ENCODE measurements at places on chromosomes 1 and 21. TPM values are rescaled to one million over a fixed set of nuclear protein-coding genes. Genes with fewer than 3 reads are reported as not detected.

- no peak for DNase-seq
Measured at GRCh38 chr1:112935461-112936111, 20.4 kb downstream of the SLC16A1 start.

DNA sequence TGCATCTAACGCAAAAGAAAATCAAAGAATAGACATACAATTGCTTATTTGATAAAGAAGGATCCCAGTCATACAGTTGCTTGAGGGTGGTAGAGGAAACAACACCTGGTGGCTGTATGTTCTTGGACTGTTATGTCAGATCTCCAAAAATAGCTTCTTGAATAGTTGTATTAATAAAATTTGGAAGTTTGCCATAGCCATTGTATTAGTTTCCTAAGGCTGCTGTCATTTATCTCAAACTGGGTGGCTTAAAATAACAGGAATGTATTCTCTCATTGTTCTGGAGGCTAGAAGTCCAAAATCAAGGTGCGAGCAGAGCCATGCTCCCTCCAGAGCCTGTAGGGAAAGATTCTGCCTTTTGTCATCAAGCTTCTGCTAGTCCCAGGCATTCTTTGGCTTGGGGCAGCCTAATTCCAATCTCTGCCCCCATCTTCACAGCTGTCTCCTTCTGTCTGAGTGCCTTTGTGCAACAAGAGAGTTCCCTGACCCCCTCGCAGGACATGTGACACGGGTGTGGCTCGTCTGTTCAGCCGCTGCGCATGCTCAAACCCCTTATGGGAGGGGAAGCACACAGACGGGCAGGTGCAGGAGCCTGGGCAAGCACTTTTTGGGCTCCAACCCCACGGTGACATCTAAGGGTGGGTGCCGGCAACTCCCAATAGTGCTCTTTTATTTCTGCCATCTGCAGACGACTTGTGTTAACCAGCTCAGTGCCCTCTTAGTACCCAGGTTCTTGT, 21.7 kb upstream of the GRIK1 start:
- DNase-seq, result no peak

DNA sequence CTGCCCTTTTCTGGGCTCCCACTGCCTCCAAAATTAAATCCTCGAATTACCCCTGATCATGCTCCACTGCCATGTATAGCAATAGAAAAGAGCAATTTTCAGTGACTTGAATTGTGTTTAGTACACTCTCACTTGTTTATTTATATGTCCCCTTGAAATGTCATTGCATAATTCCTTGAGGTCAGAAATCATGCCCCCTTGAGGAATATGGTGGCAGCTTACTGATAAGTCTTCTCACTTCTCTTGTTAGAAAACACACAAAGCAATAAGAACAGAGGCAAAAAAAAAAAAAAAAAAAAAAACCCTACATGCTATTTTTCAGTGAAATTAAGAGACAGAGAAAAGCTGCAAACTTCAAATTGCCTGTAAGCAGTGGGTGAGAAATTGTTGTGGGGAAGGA, 37.5 kb downstream of the GPR88 start:
- no peak for DNase-seq

DNA sequence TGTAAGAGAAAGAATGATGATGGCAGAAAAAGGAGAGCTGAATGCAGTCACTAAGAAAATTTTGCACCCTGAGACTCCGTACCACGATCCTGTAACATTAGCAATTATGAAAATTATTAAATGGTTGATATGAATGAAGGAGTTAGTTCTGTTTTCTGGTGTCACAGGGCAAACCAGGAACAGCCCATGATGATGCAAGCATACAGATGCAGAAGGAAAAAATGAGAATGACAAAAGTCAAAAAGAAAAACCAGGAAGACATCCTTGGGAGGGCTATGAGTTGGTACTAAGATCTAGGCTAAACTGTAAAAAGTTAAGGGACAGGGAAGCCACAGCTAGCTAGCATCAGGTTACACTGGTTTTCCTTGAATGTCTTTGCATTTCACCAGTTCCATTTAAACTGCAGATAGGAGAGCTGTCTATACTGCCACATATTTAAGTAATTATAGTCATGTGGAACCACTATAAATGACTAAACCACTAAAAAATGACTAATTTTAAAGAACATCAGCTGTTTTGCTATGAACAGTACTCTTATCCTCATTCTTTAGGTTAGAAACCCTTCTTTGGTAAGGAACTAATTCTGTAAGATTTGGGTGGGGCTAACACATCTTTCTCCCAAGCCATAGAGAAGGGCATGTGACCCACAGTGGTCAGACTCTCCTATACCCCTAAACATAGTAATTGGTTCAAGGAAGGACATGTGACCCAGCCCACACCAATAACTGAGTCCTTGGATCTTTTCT, 11.4 kb downstream of the DOCK7 start:
- no peak for DNase-seq

Gene DCST1
- 0.16 TPM for total RNA-seq

Gene HDGF
- 109 TPM for total RNA-seq

All from sigmoid colon (tissue), 7 donors.